SK-N-SH treated with all-trans-retinoic acid at 6 μM for 48 hours (cell line): ENCODE measurements at places on chromosomes 3 and 15.

- ATAC-seq = peak; percentile 95
These were observed 313.1 kb downstream of the SV2B start for GRCh38 chr15:91413142-91413541.

DNA sequence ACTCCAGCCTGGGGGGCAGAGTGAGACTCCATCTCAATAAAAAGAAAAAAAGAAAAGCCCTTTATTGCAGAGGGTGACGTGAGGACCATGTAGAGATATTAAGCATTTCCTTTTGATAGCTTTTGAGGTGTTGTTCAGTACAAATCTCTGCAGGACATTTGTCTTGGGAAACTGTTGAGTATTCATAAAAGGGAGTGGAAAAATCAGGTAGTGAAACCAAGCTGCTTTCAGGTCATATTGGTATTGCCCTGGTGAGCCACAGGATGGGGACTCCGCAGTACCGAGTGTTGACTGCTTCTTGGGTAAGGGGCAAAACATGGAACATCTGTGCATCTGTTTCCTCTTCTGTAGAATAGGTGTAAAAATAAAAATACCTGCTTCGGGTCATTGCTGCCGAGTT, 9.9 kb downstream of the ITPR1 start:
- no peak for ATAC-seq

DNA sequence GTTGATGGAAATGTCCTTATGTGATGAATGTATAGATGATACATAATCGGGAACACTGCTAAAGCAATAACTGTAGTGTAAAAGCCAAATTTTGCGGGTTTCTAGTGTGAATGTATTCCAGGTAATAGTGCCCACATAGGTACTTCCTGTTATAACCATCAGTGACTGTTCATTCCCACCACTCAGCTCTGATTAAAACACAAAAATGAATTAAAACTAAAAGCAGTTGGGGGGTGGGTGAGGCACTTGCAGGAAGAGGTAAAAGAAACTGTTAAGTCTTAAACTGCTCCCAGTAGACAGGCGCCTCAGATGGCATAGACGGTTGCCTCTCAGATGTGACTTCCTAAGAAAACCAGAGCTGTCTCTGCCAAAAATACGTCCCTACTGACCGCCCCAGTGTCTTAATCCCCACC, 893 bp upstream of the MTHFS start:
- no peak for ATAC-seq

DNA sequence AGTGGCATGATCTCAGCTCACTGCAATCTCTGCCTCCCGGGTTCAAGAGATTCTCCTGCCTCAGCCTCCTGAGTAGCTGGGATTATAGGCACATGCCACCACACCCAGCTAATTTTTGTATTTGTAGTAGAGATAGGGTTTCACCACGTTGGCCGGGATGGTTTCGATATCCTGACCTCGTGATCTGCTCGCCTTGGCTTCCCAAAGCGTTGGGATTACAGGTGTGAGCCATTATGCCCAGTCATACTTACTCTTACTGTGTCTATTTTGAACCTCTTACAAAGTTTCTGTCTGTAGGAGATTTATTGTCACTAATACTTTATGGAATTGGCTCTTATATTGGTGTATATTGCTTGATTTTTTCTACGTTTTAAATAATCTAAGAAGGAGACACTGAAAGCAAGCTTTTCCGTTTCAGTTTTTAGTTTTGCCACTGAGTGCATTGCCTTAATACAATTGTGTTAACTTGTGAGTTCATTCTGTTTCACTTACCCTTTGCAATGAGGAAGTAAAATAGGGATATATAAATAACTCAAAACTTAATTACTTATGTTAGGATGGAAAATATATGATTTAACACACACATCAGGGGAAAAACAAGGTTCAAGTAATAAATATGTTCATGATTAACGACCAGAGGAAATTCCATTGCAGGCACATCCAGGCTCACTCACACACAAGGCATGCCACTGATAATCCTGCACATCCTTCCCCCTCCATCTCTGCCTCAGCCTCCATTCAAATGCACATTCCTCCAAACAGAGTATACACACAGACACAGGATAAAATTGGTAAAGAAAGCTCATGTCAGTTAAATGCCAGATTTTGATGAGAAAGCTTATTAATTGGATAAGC, 279.3 kb upstream of the RASGRP1 start:
- peak; percentile 97 for ATAC-seq

DNA sequence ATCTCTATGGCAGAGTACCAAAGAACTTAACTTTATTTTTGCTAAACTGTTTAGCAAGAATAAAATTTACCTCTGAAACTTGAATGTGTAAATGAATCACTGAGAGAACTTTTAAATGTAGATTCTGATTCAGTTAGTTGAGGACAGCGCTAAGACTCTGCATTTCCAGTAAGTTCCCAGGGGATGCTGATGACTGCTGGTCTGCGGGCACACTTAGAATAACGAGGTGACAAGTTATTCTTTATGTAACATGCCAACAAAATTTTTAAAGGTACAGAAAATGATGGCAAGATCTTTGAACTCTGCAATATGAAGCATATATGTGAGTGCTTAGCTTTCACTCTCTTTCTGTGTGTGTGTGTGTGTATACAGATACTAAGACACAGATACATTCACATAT, 56.4 kb downstream of the TGFBR2 start:
- ATAC-seq = no peak

GRCh38 chr15:35307026-35307425, 221.9 kb upstream of the NANOGP8 start:
- ATAC-seq = no peak

- ATAC-seq = no peak
These were observed 877.8 kb downstream of the TUSC7 start for GRCh38 chr3:117587416-117587815.

DNA sequence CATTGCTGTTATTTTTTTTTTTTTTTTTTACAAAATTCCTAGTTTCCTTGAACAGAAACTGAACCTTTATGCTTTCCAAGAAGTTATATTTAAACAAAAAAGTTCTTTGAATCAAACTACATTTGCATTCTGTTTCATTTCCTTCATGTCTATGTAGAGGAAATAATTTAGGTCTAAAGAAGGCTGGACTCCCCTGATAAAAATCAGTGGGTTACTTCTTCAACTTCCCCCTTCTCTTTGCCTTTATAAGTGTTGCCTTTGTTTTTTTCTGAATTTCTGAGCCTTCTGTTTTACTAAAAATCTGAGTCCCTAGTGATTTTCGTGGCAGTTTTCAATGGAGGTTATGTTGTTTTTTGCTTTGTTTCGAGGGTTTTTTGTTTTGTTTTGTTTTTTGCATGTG, 152.8 kb downstream of the CHDH start:
- no peak for ATAC-seq

DNA sequence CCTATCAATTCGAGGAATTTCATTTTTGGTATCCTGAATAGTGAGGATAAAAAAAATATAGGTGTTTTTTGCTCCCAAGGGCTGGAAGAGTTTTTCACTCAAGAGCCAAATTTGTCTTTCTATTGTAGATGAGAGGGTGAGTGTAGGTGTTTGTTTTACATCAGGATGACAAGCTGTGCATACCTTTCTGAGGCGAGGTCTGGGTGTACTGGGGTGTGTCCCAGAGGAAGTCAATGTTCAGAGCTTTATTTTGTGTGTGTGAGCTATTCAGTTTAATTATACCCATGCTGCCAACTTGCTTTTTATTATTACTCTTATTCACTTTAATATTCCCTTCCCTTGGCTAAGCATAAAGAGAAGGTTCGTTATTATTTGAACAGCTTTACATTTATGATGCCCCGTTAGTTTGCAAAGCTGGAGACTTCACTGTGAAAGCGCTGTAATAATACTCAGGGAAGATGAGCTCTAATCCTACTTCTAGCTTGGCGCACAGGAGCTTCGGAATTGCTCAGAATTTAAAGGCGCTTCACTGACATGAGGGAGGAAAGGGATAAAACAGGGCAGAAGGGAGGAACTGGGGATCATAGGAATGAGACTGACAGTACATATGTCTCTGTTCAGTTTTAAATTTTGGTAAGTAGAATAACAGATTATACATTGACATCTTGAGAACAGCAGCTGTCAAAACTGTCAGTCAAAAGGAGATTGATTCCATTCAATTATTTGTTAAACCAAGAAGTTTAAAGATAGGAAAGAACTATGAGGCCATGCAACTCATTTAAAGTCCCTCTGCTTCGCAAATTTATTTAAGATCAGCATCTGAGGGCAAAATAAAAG, 117.7 kb upstream of the TP63 start:
- no peak for ATAC-seq

DNA sequence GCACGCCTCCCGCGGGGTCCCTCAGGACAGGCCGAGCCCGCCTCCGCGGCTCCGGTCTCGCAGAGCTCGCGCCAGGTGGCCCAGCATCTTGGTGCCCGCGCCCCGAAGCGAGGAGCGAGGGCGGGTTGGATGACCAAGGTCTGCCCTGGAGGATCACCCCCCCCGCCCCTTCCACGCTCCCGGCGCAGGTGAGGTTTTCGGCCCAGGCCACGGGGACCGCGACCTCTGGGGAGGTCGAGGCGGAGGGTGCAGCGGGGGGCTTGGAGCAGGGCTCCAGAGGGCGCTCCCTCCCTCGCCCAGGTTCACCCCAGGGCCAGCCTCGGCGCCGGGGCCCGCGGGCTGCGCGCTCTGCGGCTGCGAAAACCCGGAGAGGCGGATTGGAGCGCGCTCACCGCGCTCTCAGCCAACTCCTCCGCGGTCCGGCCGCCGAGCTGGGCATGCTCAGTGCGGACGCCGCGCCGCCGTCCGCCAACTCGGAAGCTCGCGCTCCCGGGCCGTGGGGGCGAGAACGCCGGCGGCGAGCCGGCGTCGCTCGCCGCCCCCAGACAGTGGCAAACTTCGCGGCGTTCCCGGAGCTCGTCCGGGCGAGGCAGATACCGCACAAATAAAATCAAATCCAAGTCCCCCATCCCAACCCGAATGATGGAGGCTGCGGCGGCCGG, at the start of gene MED12L:
MED12L (plus strand) TSS at position 438 of the 662 bp plus-strand sequence. CDS start 1,263 bp downstream, outside the sequence.
- ATAC-seq = peak; percentile 84

- peak; percentile 18; the same call in 1 of the 3 replicates for ATAC-seq
These were observed 3.4 kb downstream of the PARP9 start for GRCh38 chr3:122560680-122561079.

GRCh38 chr3:172189213-172189612, 149.8 kb downstream of the FNDC3B start:
- ATAC-seq = no peak

GRCh38 chr15:31148297-31149087, 47.0 kb upstream of the TRPM1 start:
- ATAC-seq = no peak; the same call in 2 of the 3 replicates

DNA sequence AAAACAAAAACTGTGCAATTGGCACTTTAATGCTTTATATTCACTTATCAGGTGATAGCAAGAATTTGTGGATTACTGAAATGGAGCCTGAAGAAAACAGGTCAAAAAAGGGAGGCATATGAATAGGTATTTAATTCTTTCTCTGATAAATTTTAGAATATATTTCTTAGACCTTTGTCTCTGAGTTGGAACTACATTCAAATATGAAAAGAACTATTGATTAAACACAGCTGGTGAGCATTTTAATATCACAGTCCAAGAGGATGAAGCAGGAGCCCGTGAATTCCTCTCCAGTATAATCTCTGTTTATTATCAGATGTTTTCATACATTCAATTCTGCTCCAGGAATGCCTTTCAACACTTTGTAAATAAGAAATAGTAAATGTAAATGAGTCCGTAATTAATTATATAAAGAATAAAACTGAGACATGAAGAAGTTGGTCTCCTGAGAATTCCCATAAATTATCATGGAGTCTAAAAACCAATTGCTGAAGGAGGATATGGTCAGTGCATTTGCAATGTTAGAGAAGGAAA, 86.3 kb upstream of the ARHGEF26 start:
- no peak for ATAC-seq

DNA sequence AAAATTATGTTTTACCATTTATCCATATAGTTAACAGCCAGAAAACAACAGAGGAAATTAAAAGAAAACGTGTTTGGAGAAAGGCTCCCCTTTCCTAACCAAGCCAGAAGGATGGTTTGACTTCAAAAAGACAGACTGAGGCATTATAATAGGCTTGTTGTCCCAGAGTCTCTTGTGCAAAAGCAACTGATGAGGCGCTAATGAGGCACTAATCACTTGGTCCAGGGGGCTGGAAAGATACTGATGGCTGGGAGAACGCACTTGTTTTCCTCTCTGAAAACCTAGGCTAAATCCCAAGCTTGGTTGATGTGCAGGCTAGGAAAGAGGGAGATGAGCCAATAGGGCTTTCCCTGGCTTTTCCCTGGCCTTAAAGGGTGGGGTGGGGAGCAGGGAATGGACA, 389.6 kb downstream of the NTRK3 start:
- ATAC-seq = no peak

- ATAC-seq = peak; percentile 55
These were observed 19.3 kb downstream of the POMGNT2 start for GRCh38 chr3:43086460-43087165.

- no peak for ATAC-seq
These were observed 353.9 kb upstream of the LMCD1 start for GRCh38 chr3:8147711-8148110.

DNA sequence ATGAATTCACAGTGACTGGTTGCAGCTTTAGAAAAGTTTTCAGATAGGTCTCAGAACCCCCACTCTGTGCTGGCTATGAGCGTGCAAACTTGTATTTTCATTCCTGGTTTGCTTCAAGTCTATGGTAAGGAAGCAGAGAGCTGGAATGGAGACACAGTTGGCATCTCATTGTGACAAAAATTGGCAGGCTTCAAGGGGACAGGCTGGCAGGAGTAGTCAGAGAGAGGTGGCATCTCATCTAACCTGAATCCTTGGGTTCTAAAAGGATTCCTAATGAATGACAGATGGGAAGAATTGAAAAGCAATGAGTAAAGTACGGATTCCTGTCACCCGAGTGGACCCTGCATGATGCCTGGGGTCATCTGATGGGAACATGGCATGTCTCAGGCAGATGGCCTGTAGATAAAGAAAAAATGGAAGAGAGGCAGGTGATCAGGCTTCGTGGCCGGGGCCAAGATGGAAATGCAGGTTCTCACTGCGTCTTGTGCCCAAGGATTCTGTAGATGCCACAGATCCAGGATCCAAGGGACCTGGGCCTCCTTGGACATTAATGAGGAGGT, 89.4 kb upstream of the ABHD17C start:
- no peak for ATAC-seq

DNA sequence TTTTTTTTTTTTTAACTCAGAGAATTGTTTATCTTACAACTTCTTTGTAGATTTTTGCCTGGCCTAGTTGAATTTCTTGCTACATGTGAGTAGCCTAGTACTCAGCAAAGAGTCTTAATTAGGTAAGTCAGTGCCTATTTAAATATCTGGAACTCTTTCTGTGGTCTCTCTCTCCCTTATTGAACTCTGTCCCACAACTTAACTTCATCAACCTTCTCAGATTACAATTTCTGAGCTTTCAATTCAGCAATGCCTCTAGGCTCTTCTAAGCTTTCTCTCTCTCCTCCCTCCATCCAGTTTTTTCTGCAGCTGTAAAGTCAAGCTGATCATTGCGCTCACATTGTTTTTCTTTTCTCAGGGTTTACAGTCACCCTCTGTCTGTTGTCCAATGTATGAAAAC, 517.6 kb upstream of the ROBO1 start:
- no peak for ATAC-seq

GRCh38 chr15:44438402-44438801, 11.0 kb downstream of the CTDSPL2 start:
- ATAC-seq = no peak

DNA sequence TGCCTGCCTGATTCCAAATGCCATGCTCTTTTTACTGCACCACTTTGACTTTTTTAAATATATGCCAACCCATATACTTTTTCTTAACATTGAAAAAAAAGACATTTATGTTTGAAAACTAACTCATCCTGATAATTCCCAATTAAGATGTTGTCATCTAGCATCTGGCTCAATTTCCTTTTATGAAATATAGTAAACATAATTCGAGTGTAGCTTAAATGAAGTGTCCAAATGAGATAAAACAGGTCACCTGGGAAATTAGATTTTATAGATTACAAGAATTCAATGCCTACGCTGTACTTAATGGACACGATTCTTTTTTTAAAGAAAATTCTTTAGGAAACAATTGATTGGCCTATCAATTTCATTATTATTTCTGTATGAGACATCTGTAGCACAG, 2.8 kb downstream of the MDFIC2 start:
- no peak for ATAC-seq
